HS-5 (cell line): ENCODE measurements at places on chromosomes 1 and 21.

- DNase-seq = no peak
These were observed at the start of gene CROCC for GRCh38 chr1:16921391-16922185. Gene CROCC, plus strand, starts transcription at chr1:16921931. Its CDS starts 88 bp downstream, at chr1:16922019.

- DNase-seq = no peak
These were observed 150.3 kb upstream of the ETV3 start for GRCh38 chr1:157288492-157288891.

- no peak for DNase-seq
These were observed 43.4 kb upstream of the GJB5 start for GRCh38 chr1:34711485-34711884.

DNA sequence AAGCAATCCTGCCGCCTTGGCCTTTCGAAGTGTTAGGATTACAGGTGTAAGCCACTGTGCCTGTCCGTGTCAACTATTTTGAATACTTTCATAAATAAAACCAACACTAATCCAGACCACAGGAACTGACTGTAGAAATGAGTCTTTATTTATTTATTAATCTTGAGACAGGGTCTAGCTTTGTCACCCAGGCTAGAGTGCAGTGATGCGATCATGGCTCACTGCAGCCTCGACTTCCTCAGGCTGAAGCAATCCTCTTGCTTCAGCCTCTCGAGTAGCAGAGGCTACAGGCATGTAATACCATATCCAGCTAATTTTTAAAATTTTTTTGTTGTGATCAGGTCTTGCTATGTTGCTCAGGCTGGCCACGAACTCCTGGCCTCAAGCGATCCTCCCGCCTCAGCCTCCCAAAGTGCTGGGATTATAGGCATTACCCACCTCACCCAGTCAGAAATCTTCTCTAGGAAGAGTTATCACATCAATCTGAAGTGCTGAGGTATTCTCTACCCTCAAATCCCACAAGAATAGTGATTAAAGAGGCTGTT lies 21.7 kb upstream of the CPLANE2 start:
- no peak for DNase-seq

DNA sequence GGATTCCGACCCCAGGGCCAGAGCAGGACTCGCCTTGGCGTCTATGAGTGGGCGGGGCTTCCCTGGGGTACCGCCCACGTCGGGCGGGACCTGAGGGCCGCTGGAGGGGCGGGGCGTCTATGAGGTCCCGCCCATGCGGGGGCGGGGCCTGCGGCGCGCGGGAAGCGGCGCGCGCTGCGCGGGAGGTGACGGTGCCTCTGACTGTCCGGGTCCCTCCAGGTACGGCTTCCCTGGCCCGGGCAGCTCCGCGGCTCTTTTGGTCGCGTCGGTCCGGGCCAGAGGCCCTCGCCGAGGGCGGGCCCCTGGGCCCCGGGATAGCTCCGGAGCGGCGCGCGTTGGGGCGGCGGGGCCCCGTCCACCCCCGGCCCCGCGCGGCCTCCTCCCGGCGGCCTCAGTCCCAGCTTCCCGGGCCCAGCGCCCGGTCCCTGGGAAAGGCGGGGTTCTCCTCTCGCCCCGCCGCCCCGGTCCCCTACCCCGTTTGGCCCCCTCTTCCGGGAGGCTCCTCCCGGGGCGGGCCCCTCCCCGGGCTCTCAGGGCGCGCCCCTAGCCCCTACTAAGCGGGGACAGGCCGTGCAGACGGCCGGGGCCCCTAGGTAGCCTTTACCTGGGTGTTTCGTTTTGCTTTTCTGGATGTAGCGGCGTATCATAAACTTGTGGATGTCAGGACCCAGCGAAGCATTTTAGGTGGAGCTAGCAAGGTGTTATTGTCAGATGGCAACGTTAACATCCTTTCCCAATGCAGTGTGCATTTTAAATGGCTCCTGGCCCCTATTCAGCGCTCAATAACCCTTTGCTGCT lies at the start of gene CHAF1B:
TSS of gene CHAF1B (plus strand) at position 160 of the 798 bp plus-strand sequence. CDS start 745 bp downstream, outside the sequence.
- DNase-seq = peak; percentile 42

GRCh38 chr1:59669752-59670312 lies 144.9 kb upstream of the HOOK1 start:
- no peak for DNase-seq

DNA sequence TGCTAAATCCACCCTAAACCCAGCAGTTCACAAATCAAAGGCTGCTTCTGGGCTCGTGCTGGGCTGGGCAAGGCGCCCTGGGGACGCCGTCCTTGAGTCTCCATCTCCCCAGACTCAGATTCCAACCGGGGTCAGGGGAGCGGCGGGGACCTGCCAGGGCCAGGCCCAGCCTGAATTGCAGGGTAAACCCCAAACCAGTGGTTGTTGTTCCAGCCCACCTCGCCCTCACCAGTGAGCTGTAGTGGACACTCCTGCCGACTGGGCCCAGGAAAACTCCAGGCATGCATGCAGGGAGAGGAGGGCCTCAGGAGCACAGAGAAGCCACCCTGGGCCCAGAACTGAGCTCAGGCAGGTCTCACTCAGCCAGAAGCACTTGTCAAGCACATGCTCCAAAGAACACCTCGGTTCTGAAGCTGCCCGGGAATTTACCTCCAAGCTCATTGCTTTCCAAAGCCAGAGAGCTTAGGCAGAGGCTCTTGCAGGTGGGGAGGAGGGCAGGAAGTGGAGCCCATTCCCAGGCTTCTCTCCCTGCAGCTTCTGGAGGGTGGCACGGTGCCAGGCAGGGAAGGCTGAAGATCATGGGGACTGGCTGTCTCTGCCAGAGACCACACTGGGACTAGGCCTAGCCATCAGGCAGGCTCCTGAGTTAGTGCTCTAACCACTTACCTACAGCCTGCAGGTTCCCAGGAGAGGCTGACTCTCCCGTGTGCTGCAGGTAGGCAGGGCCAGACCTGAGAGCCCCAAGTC lies 437.0 kb downstream of the MATN1 start:
- no peak for DNase-seq

- DNase-seq = no peak
These were observed 9.8 kb upstream of the KDM4A start for GRCh38 chr1:43639976-43640794.

- no peak for DNase-seq
These were observed 504.7 kb upstream of the PBX1 start for GRCh38 chr1:164054331-164054730.

GRCh38 chr1:207941665-207942064 lies 30.7 kb upstream of the CD34 start:
- DNase-seq = no peak

DNA sequence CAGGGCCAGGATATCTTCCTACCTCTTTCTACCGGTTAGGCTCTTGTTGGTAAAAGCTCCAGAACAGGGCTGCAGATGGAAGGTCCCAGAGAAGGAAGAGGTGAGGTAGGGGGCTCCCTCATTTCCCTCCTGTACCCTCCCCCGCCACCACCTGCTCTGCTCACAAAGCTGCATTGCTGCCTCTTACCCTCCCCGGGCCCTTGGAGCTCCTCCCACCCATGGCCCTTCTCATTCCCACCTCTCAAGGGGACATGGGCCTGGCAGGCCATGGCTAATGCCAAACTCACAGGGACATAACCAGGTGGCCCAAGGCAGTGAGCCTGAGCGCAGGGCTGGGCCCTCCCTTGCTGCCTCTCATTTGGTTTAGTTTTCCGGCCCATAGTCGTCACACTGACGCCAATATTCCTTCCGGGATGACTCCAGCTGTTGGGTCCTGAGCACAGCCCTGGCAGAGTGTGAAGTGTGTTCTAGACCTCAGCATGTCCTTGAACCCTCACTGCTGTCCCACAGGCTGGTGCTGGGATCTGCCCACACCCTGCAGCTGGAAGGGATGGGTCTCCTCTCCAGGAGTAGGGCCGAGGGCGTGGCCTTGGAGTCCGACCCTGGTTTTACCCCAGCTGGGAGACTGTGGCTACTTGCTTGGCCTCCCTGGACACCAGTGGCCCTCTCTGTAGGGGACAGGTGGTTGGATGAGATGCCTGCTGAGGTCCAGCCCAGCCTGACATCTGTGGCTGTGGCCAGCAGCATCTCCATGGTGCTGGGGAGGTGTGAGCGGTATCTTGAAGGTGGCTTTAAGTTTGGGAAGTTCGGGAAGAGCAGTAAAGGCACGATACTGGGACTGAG lies 104.6 kb downstream of the ARHGEF10L start:
- DNase-seq = no peak

GRCh38 chr1:1626207-1627141 lies 5.5 kb upstream of the MMP23B start:
- DNase-seq = no peak

DNA sequence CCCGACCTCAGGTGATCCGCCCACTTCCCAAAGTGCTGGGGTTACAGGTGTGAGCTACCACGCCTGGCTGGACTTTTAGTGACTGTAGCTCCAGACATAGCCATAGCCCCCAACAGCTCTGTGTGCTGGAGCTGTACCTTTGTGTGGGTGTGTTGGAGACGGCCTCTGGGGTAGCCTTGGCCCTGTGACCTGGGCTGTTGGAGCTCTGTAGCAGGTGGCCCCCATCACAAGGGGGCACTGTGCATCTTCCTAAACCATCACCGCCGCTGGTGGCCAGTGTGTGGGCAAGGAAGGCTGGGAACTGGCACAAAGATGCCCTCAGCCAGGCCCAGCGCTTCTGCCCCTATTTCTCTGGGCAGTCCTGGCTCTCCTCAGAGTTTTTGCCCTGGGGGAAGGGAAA lies 38.4 kb upstream of the FOXO6 start:
- DNase-seq = no peak

DNA sequence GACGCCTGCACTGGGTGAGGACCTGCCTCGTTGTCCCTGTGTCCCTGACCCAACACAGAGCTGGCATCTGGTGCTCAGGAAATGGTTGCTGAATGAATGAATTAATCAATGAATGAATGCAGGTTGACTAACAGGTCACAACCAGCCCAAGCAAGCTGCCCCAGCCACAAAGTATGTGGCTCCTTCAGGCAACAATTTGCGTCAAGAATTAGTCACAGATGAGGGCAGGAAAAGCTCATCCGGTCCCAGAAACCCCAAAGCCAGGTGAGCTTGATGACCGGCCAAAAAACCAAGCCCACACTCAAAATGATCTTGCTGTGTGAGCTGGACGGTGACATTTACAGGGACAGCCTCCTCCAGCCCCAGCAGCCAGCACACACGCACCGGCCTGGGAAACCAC lies 40.6 kb upstream of the GPR153 start:
- no peak for DNase-seq

DNA sequence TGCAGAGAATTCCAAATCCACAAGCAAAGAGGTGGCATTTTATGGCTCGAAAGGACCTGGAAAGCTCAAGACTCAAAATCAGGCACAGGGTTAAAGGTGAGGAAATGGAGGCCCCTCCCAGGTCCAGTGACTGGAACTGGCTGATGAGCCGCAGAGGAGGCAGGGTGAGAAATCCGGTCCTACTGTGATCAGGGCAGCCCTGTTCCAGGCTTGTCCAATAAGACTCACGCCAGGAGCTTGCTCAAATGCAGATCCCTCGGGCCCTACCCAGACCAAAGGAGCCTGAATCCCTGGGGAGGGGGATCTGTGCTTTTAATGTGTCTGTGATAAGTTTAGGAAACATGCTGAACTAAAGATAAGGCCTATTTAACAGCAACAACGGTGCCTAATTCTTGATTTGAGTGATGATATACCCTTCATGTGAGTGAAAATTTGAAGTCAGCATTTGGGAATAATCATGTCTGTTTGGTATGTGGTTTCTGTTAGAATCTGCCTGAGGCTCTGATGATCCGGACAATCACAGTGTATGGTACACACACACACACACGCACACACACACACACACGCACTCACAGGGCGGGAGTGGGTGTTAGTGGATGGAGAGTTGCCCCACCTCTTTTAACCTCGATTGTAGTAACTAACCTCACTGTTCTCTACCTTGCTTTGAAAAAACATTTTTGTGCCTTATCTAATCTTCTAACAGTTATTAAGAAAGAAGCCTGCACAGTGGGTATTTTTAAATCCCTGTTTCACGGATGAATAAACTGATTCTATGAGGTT lies 54.1 kb upstream of the LYST start:
- DNase-seq = no peak

GRCh38 chr1:939511-940106 lies 15.9 kb downstream of the SAMD11 start:
- DNase-seq = no peak

- DNase-seq = no peak
These were observed 45.9 kb downstream of the ARHGEF10L start for GRCh38 chr1:17585266-17585987.

DNA sequence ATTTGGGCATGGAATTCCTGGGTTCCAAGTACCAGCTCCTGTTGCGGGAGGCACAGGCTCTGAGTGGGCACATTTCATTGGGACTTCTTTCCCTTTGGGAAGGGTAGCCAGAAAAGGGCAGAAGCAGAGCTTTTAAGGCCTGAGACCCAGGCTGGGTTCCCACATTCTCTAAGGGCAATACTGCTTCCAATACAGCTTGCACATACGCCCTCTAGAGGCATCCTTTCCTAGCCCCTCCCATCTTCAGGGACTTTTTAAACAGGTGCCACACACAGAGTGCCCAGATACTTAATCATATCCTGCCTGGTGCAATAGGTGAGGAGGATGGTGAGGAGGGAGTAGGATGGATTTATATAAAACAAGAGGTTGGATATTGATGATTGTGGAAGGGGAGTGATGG lies 5.7 kb downstream of the GPR88 start:
- DNase-seq = no peak
